ENCODE measurements at places on chromosomes 11 and 22. TPM values are rescaled to one million over a fixed set of nuclear protein-coding genes. Genes with fewer than 3 reads are reported as not detected.

DNA sequence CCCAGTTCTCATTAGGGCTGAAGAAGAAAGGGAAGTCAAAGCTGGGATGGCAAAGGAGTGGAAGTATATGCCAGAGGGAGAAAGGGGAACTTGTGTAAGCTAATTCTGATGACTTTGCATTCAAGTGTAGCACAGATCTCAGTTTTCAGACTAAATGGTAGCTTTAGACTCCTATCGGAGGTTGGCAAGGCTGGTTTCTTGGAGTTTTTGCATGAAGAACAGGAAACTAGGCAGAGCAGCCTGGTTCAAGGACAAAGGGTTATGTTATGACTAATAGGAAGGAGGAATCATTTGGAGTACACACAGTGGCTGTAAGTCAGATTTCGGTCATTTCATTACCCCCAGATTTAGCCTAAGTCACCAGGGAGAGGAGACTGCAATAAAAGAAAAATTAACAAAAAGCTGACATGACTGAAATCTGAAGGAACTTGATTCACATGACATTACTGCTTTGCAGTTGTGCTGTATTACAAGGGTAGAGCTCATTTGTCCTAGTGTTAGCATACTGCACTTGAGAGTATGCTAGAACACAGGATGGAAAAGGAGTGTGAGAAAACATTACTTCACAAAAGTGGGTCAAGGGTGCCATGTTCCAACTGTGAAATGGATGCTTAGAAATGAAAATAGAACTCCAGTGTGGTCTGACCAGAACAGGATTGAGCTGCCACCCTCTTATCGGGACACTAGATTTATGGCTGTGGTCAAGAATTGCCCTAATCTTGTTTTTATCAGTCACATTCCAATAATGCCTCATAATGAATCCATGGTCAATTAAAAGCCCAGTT is 23.6 kb downstream of the ADM start:
- peak; percentile 94 for DNase-seq

- DNase-seq, result no peak
Measured at GRCh38 chr22:47504962-47505361, 742.5 kb downstream of the TBC1D22A start.

GRCh38 chr11:14149683-14150082 is 187.2 kb downstream of the SPON1 start:
- no peak for DNase-seq

- no peak for DNase-seq
Measured at GRCh38 chr11:27028561-27028965, 12.1 kb upstream of the BBOX1 start.

DNA sequence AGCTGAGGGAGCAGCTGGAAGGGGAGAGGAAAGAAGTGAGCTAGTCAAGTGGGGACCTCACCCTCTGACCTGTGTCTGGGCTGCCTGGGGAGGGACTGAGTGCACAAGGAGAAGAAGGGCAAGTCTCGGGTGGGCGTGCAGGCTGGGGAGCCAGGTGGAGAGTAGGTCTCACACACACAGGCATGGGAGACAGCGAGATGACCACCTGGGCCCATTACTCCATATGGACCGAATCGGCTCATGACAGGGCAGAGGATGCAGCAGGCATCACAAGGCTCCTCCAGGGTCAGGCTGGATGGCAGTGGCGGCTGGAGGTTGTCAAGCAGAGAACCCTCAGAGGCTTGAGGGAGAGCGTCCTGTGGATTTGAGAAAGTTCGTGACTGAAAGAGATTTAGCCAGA is 63.5 kb downstream of the CEP164 start:
- no peak for DNase-seq

The GAB4 gene
- not detected for total RNA-seq

Data from endothelial cell of umbilical vein (primary cell).